Type B pancreatic cell (in vitro differentiated cells): ENCODE measurements at places on chromosomes 6 and 20.

GRCh38 chr20:5967469-5967868, 17.0 kb downstream of the MCM8 start:
- no peaks in the 10 kb centered on the region for H3K27me3 ChIP-seq
- H3K4me3 ChIP-seq = no peak overlapping the region
- no peaks in the 10 kb centered on the region for H3K36me3 ChIP-seq
- no peak for DNase-seq

DNA sequence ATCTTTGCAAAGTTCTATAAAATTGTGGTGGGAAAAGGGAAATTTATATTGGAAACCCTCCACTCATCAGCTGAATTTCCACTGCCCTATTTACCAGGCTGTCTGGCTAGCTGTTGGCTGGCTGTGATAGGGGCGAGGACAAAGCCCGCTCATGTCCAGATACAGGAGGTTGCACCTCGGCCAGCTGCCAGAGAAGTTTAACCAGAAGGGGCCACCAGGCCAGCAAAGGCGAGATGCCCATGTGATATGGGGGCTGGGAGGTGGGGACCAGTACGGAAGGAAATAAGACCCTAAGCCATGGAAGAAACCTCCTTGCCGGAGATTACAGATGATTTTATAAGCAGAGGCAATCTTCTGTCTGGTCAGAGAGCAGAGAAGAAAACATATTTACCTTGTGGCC, 143.8 kb downstream of the FNDC1 start:
- H3K4me3 ChIP-seq = no peak overlapping the region
- H3K4me1 ChIP-seq = no peaks in the 10 kb centered on the region
- no peak overlapping the region for H3K27ac ChIP-seq
- no peak for DNase-seq
- peaks cover 6% of the 10 kb centered on the region for H3K27me3 ChIP-seq

GRCh38 chr6:55666037-55666436, 87.0 kb upstream of the HMGCLL1 start:
- peaks cover 9% of the 10 kb centered on the region for H3K36me3 ChIP-seq
- no peaks in the 10 kb centered on the region for H3K27me3 ChIP-seq
- no peak overlapping the region for H3K4me3 ChIP-seq

GRCh38 chr6:35341557-35341956, 801 bp upstream of the PPARD start:
- H3K4me1 ChIP-seq = peaks cover 26% of the 10 kb centered on the region
- no peaks in the 10 kb centered on the region for H3K36me3 ChIP-seq
- no peak for DNase-seq
- peaks cover 17% of the 10 kb centered on the region for H3K27me3 ChIP-seq
- peak overlapping the region; percentile 96 for H3K4me3 ChIP-seq
- peak overlapping the region; percentile 91 for H3K27ac ChIP-seq

DNA sequence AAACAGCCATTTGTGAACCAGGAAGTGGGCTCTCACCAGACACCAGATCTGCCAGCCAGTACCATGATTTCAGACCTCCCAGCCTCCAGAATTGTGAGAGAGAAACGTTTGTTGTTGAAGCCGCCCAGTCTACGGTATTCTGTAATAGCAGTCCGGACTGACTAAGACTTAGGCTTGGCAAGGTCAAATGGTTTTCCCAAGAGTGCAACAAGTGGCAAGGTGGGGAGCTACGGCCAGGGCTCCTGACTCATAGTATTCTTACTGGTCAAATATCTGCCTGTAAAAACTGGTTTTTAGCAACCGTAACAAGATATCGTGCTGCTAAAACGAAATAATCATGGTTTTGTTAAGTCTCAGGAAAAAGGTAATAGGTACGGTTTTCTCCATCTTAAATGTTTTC, 37.8 kb downstream of the MCUR1 start:
- DNase-seq = no peak
- H3K4me1 ChIP-seq = no peaks in the 10 kb centered on the region
- no peaks in the 10 kb centered on the region for H3K27me3 ChIP-seq
